ENCODE measurements at places on chromosomes 4 and X.
A peak's percentile ranks its signal among the peaks of the same experiment; 100 is the strongest.

DNA sequence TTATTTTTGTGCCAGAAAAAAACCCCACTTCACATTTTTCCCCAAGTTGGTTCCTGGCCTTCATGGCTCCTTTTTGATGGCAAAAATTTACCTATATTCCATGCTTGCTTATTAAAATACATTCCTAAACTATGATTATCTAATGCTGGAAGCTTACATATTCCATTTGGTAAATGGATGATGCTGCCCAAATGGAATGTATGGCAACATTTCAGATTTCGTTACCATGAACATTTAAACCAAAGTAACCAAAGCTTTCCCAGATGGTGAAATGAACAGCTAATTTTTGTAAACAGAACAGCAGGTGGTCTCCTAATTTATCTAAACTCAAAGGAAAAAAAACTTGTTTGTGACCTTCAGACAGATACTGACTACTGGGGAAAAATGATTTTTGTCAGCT lies 110.8 kb upstream of the TEX13A start:
- DNase-seq = no peak

DNA sequence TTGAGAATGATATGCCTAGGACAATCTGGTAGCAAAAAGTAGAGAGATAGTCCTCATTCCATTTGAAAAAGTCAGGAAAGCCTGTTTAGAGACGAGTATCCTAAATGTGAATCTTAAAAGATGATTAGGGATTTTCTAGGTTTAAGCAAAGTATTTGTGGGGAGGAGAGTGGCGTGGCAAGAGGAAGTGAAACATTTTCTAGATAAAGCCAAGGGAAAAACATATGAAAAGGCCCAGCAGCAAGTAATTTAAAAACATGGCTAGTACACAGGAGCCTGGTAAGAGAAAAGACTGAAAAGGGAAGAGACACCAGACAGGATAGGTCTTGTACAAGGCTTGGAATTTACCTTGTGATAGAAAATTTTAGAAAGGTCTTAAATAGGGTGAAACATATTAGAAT lies 45.9 kb downstream of the CORIN start:
- no peak for DNase-seq

- DNase-seq = no peak
Observed at GRCh38 chr4:98199247-98199646, 56.0 kb upstream of the STPG2 start.

DNA sequence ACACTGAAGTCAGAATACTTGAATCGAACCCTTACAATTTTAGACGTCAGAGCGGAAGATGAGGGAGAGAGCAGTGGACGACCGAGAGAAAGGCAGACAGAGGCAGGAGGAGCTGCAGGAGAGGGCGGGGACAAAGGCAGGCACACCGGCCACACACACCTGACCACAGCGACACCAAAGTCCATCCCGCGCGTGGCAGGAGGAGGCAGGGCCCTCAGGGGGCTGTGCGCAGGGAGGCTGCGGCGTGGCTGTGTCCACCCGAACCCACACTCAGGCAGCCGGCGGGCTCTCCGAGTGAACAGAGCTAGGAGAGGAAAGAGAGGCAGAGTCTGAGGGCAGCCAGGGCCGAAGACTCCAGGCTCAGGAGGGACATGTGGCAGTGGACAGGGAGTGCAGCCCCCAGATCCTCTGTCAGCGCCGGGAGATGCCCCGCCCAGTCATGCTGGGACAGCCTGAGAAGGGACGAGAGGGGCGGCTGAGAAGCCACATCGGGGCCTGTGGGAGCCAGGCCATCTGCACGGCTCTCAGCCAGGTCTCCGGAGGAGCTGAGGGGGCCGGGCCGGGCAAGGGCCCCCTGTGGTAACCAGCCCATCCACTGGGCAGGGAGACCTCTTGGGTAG lies 20.1 kb downstream of the GAK start:
- DNase-seq = no peak

DNA sequence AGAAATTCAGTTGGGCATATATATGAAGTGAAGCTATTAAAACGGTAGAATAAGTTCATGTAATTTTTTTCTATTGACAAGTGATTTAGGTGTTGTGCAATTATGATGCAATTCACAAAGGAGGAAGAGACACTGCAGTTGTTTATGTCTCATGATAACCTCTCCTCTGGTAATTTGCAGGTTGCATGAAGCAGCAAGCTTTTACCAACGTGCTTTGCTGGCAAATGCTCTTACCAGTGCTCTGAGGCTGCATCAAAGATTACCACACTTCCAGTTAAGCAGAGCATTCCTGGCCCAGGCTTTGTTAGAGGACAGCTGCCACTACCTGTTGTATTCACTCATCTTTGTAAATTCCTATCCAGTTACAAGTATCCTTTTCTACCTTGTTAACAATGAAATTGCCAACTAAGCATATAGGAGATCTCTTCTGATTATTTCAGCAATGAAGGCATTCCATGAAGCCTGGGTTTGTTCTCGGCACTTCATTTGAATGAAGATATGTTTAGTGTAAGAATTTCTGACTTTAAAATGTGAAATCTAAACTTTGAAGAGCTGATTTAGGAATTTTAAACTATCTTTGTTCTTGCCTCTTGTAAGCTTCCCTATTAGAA lies 3.9 kb downstream of the TMEM33 start:
- DNase-seq = no peak

- no peak for DNase-seq
Observed at GRCh38 chrX:41192880-41193279, 107.6 kb downstream of the USP9X start.

DNA sequence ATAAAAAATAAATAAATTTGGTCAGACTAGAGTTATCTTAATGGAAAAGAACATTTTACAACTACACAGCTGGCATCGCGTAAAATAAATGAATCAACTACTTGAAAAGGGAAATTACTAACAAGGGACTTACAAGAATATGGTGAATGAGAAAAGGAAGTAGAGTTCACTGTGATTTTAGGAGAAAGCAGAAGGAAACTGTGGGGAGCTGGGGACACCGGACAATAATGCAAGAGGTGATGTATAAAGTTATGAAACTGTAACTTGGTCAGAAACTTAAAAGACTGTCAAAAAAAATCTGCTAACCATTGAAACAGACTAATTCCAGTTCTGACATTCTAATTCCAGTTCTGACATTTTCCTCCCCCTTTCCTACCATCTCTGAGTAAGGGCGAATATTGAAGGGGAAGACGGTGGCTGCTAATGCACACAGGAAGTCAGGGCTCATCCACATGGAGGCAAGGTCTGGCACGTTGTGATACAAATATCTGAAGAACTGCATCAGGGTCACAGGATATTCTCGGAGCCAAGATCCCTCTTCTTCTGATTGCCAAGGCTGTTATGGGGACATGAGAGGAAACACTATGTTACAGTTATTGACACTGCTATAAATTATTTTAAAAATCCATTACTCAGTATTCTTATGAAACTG lies 170.5 kb downstream of the CDS1 start:
- DNase-seq = no peak

DNA sequence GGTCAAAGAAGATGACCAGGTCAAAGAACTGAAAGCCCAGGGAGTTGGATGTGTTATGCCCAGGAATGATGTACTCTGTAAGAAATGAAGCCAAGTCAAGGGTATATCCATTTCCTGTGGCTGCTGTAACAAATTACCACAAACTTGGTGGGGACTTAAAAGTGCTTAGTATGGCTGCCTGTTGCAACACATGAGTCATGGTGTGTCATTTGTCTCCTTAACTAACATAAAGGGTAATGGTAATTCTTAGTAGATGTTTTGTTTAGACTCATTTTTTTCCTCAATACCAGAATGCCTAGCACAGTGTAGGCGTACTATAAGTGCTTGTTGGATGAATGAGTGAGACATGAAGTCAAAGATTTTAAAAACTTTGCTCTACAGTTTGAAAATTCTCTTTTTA lies 45.7 kb downstream of the SYTL5 start:
- no peak for DNase-seq

GRCh38 chrX:46204721-46205422 lies 340.3 kb downstream of the ZNF674 start:
- no peak for DNase-seq

DNA sequence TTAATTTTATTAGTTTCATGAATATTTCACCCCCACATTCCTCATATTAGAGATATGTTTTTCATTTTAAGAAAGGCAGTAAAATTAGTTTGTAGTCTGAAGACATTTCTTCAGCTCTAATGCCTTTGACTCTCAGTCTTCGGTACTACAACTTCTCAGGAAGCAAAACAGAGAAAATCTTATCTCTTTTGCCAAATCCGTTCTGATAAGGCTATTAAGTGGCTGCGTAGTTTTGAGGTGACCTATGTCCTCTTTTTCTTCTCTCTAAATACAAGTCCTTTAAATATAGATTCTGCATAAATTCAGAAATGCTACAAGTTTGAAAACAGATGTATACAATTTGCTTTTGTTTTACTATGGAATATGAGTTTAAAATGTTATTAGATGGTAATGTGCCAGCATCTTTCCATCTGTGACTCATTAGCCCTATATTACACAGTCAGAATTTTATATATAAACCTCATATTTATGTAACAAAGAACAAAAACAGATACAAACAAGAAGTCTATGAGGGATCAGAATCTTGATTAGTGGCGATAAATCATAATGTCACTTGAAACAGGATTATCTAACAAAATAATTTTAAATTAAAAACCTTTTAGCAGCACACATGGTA lies 181.2 kb upstream of the ETNPPL start:
- no peak for DNase-seq

GRCh38 chrX:151359931-151360871 lies 36.8 kb upstream of the VMA21 start:
- peak; percentile 52 for DNase-seq

DNA sequence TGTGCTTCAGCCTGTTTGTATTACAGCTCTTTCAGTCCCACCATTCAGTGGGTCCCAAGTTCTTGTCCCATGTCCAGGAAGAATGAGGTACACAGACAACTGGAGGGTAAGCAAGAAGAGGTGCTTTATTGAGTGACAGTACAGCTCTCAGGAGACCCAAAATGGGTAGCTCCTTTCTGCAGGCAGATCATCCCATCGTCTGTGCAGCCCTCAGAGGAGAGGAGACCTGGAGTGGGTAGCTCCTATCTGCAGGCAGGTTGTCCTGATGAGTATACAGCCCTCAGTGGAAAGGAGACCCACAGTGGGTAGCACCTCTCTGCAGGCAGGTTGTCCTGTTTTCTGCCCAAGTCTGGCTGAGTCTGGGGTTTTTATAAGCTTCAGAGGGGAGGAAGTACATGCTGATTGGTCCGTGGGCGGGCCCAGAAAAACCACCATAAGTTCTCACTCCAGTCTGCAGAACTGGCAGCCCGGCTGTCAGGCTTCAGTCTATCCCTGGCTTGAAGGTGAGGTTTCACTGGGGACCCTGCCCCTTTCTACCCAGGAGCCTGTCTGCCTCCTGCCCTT lies 18.0 kb downstream of the GRK4 start:
- DNase-seq = no peak

DNA sequence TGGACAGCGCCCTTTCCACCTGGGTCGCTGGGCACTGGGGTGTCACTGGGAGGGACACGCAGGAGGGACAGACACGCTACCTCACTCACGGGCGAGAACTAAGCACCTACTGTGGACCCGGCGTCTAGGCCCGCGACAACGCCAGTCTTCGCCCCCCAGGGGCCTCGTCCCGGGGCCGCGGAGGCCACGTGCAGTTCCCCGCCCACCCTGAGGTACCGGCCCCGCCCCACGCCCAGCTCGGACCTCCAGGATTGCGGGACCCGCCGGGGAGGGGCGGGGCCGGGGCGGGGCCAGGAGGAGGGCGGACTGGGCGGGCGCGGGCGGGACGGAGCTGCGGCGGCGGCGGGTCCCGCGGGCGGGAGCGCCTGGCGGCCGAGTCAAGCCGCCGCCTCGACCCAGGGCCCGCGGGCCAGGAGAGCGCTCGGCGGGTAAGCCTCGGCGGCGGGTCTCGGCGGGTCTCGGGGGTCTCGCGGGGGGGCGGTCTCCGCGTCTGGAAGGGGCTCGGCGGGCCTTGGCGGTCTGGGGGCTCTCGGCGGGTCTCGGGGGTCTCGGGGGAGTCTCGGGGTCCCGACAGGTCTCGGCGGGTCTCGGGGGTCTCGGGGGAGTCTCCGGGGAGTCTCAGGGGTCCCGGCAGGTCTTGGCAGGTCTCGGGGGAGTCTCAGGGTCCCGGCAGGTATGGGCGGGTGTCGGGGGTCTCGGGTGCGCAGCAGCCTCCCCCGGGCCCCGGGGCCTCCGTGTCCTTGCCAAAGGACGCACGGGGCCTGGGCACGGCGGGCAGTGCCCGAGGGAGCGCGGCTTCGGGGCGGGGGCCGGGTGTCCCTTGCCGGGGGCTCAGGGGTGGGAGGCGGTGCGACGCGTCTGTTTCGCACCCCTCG lies at the start of gene SH3BP2:
Gene SH3BP2, plus strand, starts transcription at position 375 of the 875 bp plus-strand sequence. CDS start 27,533 bp downstream, outside the sequence.
- no peak for DNase-seq

- no peak for DNase-seq
Observed at GRCh38 chrX:8192276-8192675, 21.2 kb upstream of the VCX2 start.

GRCh38 chr4:47715716-47716416 lies 122.0 kb downstream of the CORIN start:
- no peak for DNase-seq

- no peak for DNase-seq
Observed at GRCh38 chrX:31604629-31605221, 532.9 kb upstream of the FTHL17 start.

DNA sequence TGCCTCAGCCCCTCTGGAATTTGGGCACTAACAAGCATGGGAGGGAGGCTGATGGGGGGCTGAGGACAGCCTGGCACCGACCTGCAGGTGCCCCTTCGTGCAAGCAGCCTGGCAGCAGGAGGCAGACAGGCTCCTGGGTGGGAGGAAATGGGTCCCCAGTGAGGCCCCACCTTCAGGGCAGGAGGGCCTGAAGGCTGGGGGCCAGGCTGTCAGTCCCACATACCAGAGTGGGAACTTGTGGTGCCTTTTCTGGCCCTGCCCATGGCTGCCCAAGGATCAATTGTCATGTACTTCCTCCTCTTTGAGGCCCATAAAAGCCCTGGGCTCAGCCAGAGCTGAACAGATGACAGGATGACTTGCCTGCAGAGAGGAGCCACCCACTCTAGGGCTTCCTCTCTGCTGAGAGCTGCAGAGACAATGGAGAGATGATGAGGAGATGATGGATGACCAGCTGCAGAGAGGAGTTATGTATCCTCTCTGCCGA lies 141.0 kb downstream of the PDHA2 start:
- DNase-seq = no peak

GRCh38 chr4:106494066-106494465 lies 125.5 kb upstream of the GIMD1 start:
- DNase-seq = no peak

DNA sequence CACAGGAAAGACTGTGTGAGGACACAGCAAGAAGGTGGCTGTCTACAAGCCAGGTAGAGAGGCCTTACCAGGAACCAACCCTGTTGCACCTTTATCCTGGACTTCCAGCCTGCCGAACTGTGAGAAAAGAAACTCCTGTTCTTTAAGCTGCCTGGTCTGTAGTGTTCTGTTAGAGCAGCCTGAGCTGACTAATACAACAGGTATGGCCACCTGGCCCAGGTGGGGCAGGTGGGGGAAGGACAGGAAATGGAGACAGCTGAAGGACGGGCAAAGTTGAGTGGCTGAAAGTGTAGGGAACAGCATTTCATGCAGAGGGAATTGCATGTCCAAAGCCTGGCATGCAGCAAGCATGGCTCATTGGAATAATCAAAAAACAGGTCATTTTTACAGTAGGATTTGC lies 35.1 kb downstream of the CYTL1 start:
- DNase-seq = no peak

GRCh38 chrX:38634665-38635064 lies 73.3 kb downstream of the TSPAN7 start:
- no peak for DNase-seq

Measured in NCI-H1417 (cell line).